ENCODE measurements at places on chromosomes 7 and 10.

DNA sequence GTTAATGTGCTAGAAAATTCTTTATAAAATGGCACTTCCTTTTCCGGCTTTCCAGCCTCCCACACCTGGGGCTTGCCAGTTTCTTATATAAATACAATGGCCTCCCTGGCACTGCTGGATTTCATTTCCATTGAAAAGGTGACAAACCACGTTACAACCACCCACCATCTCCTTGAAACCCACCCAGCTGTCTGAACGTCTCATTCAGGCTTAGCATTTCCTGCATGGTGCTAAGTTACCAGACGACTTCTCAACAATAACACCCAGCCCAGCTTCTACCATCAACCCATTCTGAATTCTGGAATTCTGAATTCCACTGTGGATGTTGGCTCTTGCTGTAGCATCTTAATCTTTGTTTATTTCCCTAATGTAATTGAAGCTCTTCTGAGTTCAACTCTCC, 499.8 kb upstream of the CELF2 start:
- DNase-seq = no peak

- no peak for DNase-seq
Measured at GRCh38 chr10:78760463-78761310, 308.1 kb upstream of the ZMIZ1 start.

- DNase-seq = no peak
Measured at GRCh38 chr7:84144935-84145334, 49.7 kb downstream of the SEMA3A start.

DNA sequence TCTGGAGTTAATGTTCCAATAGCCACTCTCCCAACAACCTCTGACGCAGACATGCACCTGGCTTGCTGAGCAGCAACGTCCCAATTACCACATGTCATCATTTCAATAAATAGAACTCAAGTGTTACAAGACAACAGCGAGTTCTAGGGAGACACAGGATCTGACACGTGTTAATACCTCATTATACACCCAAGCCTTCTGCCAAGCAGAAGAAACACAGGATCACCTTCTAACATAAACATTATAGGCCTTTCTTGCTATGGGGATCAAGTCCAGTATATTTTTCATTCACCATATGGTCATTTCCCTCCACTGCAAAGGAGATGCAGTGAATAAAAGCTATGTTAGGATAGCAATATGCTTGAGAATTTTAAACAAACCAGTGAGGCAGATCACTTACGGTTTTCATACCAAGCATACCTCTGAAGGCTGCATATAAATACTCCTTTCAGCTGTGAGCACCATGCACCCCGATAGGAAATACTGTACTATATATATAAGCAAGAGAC, 74.2 kb downstream of the JAZF1 start:
- no peak for DNase-seq

DNA sequence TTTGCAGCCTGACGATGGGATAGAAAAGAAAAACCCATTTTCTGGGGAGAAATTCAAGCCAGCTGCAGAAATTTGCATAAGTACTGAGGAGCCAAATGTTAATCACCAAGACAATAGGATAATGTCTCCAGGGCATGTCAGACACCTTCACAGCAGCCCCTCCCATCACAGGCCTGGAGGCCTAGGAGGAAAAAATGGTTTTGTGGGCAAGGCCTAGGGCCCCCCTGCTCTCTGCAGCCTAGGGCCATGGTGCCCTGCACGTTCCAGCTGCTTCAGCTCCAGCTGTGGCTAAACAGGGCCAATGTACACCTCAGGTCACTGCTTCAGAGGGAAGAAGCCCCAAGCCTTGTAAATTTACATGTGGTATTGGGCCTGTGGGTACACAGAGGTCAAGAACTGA, 158.2 kb downstream of the VWC2 start:
- no peak for DNase-seq

DNA sequence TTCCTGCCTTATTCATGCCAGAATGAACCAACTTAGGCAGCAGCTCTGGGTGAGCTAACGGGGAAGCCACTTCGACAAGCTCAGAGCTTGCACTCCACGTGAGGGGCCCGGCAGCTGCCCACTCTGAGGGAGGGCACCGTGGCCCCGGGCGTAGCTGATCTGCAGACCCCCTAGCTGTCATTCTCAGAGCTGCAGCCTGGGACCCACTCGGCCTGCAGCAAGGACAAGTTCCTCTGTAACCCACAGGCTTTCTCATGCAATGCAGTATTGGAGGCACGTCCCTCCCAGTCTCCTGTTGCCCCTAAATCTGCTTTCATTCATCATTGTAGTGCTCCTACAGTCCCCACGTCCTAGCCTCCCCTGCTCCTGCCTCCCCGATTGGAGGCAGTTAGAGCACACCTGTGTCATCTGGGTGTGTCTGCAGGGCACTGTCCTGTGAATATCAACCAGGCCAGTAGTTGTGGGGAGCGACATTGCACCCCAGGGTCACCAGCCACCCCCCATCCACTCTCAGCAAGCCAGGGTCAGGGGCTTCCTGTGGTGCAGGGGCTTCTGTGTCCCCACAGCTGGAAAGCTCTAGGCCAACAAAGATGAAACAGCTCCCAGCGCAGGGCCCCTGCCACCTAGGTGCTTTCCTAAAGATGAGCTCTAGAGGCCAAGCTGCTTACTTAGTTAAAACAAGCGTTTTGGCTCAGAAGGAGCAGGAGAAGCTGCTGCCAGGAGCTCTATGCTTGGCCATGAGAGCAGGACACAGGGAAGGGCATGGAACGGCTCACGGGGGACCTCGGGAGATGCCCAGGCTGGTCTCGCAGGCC, 333.6 kb downstream of the ADARB2 start:
- DNase-seq = no peak

DNA sequence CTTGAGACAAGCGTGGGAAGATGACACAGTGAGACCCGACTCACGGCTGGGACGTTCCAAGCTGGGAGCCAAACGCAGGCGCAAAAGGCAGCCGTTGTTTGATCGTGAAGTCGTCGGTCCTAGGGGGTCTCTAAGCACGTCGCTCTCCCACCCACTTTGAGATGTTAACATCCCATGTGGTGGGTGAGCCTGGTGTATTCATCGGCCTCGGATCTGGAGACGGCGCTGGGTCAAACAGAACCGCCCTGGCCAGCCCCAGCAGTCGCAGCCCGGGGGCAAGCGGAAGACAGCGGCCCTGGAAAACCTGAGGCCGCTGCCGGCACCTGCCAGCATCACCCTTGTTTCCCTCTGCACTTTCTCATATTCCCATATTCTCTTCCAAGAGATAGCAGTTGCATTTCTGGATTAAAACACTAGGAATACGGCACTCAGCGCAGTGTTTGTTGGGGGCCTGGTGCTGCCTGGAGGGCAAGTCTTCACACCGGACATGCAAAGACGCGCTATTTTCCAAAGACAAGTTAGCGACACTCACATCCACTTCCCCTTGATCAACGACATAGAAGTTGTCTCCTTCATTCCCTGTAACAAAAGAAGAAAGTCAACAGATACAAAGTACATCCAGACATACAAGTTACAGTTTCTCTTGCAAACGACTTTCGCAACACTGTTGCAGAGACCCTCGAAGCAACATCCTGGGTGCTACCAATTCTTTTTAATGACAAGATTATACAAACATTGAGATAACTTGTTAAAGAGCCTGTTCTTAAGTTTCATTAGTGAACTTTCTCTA, 86.2 kb upstream of the PDGFA start:
- no peak for DNase-seq

DNA sequence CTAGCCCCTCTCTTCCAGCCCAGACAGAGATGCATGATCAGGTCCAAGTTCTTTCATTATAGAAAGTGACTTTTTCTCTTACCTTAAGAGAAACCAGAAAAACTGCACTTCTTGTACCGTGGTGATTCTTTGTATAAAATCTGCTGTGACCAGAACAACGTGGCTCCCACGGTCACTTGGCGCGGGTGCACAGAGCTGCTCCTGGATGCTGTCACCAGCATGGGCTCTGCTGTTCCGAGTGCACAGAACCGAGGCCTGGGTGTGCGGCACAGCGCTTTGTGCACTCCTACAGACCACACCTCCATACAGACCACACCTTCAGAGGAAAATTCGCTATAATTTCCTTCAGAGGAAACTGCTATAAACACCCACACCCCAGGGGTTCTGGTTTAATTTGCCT, 26.0 kb downstream of the VIPR2 start:
- DNase-seq = no peak

DNA sequence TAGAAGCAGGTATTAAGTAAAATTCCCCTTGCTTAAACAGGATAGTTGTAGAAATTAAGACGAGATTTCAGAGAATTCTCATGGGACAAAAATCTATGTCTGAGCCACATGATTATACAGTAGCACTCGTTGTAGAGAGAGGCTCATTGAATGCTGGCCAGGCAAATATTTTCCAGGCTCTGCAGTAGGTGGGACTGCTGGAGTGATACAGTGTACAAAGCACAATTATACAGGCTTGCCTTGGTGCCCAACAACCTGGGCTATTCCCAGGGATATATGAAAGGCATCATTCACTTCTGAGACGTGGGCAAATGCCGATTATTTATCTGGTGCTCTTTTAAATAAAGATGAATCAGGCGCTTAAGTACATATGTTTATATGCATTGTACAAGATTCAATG, 380.6 kb downstream of the PHTF2 start:
- DNase-seq = no peak

DNA sequence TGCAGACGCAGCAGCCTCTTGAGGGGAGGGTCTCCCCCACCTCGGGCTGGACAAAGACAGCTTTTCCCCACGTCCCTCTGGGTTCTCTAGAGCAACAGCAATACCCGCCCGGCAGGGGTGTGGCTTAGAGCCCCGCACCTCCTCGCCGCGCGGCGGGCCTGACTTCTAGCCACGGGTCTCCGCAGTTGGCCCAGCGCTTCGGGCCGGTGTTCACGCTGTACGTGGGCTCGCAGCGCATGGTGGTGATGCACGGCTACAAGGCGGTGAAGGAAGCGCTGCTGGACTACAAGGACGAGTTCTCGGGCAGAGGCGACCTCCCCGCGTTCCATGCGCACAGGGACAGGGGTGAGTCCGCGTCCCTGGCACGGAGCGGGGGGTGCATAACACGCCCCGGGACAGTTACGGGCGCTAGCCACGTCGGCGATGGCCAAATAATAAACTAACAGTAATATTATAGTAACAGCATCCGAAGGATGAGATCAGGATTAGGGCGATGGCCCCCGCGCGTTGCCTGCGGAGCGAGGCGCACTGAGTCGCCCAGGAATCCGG, 1.2 kb downstream of the CYP2E1 start:
- no peak for DNase-seq

GRCh38 chr10:14162629-14163344, 167.9 kb downstream of the FRMD4A start:
- DNase-seq = no peak

DNA sequence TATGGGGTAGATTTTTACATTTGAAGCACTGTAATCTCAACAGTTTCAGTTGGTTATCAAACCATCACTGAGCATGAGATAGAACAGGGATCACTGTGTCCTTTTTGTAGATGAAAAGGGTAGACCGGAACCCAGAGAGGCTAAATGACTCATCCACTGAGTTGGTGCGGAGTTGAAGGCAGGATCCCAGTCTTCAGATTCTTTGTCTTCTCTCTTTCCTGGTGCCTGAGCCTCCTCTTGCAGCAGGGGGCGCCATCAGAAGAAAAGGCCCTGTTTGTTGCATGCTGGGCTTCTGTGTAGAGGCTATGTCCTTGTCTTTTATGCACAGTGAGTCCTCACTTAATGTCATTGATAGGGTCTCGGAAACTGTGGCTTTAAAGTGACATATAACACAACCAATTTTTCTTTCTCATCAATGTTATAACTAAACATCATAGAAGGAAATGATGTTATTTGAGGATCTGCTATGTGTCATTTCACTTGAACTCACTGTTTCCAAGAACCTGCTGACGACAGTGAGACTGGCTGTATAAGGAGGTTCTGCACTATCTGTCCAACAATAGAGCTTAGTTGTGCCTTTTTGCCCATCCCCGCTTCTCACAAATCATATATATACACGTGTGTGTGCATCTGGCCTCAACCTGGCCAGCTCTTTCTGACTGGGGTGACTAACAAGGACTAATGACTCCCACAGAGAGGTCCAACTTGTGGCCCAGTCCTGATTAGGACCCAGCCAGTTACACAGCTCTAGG, 14.3 kb downstream of the ZNF282 start:
- DNase-seq = no peak

DNA sequence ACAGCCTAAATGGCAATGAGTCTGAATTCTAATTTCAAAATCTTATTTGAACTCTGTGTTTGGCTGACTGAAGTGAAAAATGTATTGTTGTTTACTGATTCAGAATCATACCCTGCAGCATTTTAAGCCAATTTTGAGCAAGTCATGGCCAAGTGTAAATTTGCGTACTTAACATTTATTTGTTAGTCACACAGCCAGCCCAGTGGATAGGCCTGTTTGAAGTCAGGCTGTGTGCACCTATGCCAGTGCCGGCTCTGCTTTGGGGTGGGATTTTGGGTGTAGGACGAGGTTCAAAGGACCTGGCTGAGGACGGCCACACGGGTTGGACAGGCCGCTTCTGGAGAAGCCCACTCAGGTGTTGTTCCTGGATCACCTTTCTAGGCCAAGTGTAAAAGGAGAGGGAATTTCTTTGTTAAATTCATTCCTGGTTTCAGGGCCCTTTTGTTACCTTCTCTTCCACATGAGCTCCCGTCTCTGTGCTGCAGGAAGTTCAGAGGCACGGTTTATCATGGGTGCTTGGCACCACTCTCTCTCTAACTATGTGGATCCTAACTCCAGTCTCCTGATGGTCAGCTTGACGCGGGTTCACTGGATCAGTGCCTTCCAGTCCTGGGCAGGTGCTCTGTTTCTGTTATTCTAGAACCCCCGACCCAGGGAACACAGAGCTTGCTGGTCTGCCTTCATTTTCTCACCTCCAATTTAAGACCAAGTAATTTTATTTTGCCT, 84.7 kb downstream of the CCNY start:
- DNase-seq = no peak

GRCh38 chr10:60940446-60940845, 3.5 kb downstream of the RHOBTB1 start:
- DNase-seq = no peak

All from NCI-H446 (cell line).